Activated CD4-positive, alpha-beta T cell treated with anti-CD3 and anti-CD28 coated beads for 36 hours (primary cell): ENCODE measurements at places on chromosomes 3 and 15.
A peak's percentile ranks its signal among the peaks of the same experiment; 100 is the strongest.

DNA sequence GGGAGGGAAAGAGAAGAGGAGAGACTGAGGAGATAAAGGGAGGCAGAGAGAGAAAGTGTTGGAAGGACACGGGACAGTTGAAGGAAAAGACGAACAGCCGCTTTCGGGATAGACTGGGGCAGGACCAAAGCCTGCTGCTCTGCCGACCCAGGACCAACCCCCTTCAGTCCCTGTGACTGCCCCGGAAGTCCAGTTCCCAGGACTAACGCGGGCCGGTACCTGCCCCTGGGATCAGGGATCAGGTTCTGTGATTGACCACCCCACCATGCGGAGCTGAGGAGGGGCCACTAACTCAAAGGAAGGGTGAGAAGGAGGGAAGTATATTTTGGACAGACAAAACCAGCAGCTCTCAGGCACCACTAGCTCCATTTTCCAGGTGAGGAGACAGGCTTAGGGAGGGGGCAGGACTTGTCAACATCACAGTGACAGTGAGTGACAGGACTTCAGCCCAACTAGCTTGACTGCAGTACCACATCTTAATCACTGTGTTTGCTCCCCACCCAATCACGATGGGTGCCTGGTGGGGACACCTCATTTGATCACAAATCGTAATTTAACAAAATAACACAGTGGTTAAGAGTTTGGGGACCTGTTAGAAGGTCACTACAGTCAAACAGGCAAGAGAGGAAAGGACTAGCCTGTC lies 9.8 kb upstream of the EPHB3 start:
- DNase-seq: no peak

DNA sequence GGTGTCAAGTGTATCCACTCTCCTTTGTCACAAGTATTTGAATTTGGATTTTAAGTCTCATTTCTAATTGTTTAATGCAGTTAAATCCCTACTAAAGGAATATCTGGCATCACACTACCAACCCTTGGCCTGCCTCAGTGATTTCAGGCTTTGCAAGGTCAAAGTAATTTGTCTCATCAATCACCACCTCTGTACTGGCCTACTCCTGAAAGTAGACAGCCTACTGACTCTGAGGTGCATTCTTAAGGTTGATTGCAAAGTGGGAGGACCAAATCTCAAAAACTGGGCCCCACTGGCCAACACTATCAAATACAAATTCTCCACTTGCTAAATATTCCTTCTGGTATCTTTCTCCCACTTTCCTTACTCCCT lies 851 bp upstream of the TEX55 start:
- DNase-seq: no peak

DNA sequence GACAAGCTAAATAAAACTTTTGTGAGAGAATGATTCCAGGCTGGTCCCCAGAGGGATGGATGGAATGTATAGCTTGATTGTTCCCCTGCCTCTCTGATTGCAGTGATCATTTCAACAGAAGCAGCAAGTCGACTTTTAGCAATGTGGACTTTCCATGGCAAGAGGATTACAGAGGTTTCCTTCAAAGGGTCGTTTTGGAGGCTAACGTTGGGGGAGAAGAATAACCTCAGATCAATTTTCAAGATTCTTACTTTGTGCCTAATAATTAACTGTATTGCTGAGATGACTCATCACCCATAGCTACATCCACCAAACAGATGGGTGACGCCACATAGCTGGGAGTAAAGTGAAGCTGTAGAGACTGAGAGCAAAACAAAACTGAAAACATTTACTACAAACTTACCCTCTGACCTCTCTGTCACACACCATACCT lies 79.9 kb downstream of the GTPBP8 start:
- DNase-seq: no peak

GRCh38 chr3:52453496-52454249 lies at the start of gene TNNC1:
Gene TNNC1 (minus strand): TSS chr3:52454041. CDS start chr3:52454015, 26 bp downstream.
- no peak for DNase-seq

GRCh38 chr15:48936666-48937065 lies 27.1 kb downstream of the SHC4 start:
- no peak for DNase-seq

DNA sequence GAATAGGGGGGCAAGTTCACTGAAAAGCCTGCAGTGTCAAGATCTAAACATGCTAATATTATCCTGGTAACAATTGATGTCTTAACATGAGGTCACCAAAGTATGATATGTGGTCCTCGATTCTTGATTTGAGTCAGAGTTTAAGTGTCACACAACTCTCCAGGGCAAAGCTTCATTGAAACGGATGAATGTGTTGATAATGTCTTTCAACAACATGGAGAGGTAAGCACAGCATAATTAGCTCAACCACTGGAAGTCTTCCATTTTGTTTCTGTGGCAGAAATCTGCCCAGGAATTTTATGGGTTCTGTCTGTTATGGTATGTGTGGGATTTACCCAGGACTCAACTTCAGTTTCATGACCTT lies 591.5 kb downstream of the ZNF385D start:
- no peak for DNase-seq

DNA sequence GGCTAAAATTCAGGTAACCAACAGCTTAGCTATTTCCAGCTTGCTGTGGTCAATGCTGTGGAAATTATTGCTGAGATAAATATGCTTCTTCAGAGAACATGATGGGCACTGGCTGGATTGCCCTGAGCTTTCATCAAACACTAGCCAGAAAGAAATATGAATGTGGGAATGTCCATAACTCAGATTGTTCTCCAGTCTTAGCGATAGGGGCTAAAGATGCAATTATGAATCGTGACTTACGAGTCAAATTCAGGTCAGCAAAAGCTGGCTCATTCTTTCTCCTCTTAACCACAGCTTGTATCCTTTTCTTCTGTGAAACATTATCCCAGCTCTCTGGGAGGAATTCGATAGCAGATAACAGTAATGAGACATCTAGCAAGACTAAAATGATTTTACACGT lies 307.6 kb downstream of the RYR3 start:
- no peak for DNase-seq

GRCh38 chr15:72285927-72286516 lies 13.7 kb upstream of the PARP6 start:
- peak; percentile 74 for DNase-seq

DNA sequence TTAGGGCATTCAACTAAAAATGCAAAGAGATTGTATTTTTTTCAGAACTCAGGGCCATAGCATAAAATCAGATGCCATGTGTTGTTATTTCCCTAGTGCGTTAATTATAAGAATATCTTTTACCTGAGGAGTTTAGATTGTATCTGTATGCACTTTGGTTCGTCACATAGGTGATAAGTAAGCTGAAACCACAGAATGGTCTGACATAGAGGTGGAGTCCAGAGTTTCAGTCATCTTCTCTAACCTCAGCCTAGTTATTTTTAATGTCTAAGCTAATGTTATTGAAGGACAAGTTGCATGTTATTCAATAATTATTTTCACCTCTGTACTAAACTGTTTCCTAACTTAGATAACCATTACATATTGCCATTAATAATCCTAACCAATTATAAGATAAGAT lies 27.1 kb upstream of the CNTN4 start:
- DNase-seq: no peak

- DNase-seq: no peak
Observed at GRCh38 chr15:32878869-32879805, 161.3 kb downstream of the GREM1 start.

- no peak for DNase-seq
Observed at GRCh38 chr3:14962762-14963161, 15.4 kb downstream of the NR2C2 start.

GRCh38 chr15:51403072-51403878 lies 61.8 kb downstream of the GLDN start:
- no peak for DNase-seq

DNA sequence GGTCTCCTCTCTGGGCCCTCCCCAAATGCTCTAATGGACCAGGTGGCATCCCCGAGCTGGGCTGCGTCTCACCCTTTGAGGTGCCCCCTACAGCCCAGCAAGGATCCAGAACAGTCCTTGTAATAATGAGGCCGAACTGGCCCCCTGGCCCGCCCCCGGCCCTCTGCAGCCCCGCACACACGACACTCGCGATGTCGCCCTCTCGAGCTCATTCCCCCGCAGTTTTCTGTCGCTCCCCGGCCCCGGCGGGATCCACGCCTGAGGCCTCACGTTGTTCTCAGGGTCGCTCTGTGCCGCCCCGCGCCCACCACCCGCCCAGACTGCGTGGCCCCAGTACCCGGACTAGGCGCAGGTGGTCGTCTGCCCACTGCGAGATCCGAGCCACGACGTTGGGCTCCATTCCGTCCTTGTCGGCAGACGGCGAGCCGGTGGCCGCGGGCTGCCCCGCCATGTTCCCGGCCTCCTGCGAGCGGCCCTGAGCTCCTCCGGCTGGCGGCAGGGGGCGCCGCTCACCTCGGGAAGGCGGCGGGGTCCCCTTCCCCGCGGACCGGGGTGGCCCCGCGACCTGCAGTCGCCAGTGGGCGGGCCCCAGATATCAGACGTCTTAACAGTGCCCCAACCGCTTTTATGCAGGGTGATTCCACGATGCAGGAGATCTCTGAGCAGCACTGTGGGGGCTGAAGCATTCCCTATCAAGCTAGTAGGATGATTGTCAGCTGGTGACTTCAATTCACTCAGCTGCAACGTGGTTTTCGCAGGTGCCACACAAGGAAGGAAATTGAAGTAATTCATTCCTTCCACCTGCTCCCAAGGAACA lies at the start of gene C3orf33:
Gene C3orf33 (minus strand): TSS at position 477 of the 817 bp plus-strand sequence. CDS start 26 bp downstream, at position 451.
- DNase-seq: peak; percentile 87

DNA sequence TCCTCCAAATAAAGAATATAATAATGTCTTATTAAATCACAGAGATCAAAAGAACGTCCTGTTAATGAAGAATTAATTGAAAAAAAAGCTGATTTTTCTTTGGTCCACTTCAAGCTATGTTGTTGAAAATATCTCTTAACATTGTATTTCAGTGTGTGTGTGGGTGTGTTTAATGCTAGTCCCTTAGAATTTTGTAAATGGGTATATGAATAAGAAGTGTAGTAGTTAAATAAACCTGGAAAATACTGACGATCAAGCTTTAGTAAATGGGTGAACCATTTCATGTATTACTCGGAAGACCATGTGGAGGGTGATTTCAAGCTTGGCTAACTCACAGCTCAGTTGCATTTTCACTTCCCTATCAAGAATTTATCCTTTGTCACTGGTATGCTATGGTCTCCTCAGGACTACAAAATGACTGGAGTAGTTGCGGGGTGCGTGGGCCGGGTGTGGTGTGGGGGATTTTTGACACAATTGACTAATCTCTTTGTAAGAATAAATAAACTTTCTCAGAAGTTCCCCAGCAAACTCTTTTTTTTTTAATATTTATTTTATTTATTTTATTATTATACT lies 586.4 kb downstream of the GRM7 start:
- DNase-seq: no peak

- peak; percentile 40 for DNase-seq
Observed at GRCh38 chr3:146577662-146578061, 27.5 kb downstream of the PLSCR5 start.

DNA sequence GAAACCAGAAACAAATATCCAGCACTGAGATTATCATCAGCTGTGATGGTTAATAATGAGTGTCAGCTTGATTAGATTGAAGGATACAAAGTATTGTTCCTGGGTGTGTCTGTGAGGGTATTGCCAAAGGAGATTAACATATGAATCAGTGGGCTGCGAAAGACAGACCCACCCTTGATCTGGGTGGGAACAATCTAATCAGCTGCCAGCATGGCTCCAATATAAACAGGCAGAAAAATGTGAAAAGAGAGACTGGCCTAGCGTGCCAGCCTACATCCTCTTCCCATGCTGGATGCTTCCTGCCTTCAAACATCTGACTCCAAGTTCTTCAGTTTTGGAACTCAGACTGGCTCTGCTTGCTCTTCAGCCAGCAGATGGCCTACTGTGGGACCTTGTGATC lies 869.5 kb downstream of the SI start:
- DNase-seq: no peak

DNA sequence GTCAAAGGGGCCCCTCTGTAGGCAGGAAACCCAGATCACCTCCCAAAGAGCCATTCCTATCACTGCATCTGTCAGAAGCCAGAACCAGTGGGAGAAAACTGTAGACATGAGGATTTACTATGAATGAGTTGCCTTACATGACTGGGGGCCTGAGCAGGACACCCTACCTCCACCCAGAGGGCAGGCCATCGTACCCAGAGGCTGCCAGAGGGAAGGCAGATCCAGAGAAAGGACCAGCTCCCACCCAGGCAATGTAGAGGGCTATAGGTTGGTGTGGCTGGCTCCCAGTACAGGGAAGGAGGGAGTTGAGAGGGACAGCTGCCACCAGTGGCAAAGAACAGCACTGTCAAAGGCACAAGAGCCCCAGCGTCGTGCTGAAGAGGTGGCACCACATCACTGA lies 233.2 kb downstream of the OCA2 start:
- no peak for DNase-seq

- DNase-seq: no peak
Observed at GRCh38 chr3:154783061-154783460, 297.1 kb upstream of the MME start.

- no peak for DNase-seq
Observed at GRCh38 chr3:106006001-106006400, 137.2 kb upstream of the CBLB start.

DNA sequence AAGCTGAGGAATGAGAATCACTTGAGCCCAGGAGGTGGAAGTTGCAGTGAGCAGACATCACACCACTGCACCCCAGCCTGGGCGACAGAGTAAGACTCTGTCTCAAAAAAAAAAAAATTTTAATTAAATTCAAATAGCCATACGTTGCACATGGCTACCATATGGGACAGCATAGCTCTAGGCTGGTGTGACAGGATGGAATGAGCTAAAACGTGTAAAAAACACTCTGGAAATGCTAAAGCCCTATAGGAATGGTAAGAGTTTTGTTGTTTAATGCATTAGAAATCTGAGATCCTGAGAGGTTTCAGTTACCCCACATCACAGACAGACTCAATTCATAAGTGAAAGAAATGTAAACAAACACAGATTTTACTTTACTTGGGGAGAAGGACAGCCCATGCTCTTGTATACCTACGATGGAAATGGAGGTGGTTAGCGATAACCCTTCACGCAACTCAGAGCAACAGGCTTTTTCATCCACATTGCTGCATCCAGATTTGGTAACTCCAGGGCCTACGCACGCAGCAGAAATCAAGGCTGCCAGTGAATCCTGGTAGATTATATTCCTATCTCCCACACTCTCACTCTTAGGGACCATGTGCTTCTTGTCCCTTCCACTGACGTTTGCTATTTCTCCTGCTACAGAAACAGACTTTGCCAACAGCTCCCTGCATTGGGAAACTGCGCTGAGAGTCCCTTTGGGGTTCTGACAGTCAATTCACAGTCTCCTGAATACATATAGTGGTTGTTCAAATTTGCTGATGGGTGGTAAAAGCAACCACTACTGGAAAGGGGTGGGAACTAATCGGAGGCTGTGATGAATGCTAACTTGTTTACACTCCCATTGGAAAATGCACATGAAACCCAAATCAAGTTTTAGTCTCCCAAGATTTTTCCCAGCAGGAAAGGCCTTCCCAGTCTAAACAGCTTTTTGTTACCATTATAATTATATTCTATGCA lies 3.1 kb downstream of the SH3BP5 start:
- no peak for DNase-seq
